Renal pelvis (tissue), 12 donors: ENCODE measurements at places on chromosomes 5 and 9.

GRCh38 chr5:19322716-19323485 lies 665.1 kb downstream of the CDH18 start:
- DNase-seq = no peak

- DNase-seq = no peak
These were observed 97.9 kb downstream of the SV2C start for GRCh38 chr5:76180814-76181805.

- no peak for DNase-seq
These were observed 50.1 kb upstream of the TTC39B start for GRCh38 chr9:15357050-15357653.

DNA sequence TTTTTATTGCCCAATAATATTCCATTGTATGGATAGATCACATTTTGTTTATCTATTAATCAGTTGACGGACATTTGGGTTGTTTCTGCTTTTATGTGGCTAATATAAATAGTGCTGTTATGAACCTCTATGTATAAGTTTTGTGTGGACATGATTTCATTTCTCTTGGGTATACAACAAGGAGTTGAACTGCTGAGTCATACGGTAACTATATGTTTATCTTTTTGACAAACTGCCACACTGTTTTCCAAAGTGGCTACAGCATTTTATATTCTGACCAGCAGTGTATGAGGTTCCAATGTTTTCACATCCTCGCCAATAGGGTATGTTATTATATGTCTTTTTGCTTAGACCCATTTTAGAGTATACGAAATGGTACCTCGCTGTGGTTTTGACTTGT lies 264.3 kb downstream of the RFX3 start:
- DNase-seq = no peak

DNA sequence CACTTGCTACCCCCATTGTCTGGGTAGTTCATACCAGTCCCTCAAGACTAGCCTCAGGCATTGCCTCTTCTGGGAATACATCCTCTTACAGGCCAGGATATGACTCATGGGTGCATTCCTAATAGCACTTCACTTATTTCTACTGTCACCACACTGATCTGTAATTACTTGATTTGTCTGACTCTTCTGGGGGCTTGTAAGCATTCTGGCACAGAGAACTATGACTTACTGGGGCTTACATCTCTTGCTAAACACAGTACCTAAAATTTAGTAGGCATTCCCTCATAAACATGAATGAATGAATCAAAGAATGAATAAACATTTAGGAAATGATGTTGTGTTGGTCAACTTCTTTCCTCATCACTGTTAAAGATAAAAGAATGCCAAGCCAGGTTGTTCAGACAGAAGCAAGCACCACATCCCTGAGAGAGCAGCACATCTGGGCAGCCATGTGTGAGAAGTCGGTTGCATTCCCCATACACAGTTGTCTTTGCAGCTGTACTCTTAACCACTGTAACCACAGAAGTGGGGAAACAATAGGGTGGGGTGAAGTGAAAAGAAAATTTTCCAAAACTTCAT lies 27.6 kb downstream of the IL7R start:
- no peak for DNase-seq

GRCh38 chr5:38848637-38849036 lies 2.8 kb downstream of the OSMR start:
- DNase-seq = no peak

GRCh38 chr5:88207575-88207974 lies 61.1 kb downstream of the TMEM161B start:
- no peak for DNase-seq

DNA sequence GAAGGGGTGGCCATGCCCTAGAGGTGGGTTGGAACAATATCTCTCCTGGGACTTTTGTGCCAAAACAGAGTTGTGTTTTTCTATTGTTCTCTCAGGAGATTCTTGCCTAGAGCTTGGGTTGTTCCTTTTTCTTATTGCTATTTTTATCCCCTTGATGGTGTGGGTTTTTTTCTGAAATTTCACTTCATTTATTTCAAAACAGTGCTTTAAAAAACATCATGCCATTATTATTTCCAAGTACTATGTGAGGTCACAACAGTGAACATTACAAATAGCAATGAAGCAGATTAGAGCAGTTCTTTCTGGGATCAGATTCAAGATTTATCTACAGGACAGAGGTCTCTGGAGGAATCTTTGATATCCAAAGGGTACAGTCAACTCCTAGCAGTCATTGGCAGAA lies 76.6 kb downstream of the ACTBL2 start:
- DNase-seq = no peak

DNA sequence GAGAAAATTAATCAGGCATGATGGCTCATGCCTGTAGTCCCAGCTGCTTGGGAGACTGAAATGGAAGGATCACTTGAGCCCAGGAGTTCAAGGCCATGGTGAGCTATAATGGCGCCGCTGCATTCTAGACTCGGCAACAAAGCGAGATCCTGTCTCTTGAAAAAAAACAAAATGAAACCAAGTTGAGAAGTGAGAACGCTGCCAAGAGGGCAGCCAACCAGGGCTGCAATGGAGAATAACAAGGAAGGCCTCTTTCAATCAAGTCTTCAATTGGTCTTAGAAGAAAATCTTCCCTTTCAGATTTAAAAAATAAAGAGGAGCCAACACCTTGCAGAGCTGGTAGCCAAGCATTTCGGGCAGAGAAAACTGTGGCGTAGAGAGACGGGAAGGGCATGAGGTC lies 14.7 kb downstream of the KIAA1958 start:
- DNase-seq = no peak

- no peak for DNase-seq
These were observed 1.1 kb downstream of the LHX2 start for GRCh38 chr9:124012368-124013301.

GRCh38 chr5:3181671-3182070 lies 414.0 kb upstream of the IRX1 start:
- no peak for DNase-seq

DNA sequence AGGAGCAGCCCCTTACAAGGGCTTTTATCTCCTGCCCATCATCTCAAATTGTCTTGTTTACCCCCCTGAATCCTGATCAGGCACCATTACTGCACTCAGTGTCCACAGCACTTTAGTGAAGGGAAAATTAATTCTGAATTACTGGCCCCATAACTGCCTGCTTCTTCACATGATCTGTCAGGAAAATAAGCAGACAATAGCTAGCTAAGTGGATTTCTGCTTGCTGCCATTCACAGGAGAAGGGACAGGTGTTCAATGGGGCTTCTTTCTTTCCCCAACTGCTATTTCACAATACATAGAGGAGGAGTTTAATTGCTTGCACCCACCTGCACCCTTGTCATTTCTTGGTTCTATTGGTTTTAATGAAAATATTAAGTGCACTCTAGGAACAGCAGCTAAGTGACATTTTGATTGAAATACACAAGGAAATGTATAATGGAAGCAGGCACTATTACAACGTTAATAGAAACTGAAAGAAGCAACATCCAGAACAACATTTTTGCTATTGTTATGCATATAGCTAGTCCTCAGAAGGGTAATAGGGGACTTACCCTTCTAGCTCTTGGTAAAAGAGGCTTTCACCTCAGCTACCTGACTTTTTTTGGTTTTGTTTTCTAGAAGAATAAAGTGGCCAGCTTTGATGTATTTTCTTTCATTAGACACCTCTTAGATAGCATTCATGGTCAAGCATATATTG lies 599.3 kb upstream of the TLE4 start:
- no peak for DNase-seq

- DNase-seq = no peak
These were observed 60.7 kb downstream of the LHFPL2 start for GRCh38 chr5:78587775-78588291.

DNA sequence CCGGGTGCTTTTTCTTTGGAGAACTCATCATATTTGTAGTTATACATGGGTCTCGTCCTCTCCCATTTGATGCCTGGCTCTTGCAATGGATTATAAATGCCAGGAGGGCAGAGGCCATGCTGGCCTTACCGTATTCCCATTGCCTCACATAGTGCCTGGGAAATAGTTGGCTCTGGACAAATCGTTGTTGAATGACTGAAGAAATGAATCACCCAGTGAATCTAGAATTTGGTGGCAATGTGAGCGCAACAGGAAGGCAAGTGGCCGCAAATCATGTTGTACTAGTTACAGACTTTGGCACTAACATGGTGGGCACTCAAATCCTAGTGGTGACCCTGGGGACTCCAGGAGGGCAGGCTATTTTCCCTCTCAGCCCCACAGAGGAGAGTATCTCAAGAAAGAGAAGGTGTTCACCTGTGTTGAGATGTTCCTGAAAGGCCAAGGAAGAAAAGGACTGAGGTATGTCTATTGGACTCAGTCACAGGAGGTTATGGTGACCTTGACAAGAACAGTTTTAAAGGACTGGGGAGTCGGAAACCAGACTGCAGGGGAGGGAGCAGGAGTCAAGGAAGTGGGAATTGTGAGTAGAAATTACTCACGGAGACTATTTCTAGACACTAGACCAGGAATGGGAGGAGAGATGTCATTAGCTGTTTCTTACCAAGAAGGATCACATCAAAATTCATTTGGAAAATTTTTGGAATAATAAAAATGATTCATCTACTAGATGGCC lies 61.7 kb upstream of the COL15A1 start:
- DNase-seq = no peak

- DNase-seq = peak; percentile 42
These were observed 366.7 kb downstream of the GABRG2 start for GRCh38 chr5:162434281-162434680.

- no peak for DNase-seq
These were observed 179.1 kb downstream of the SLIT3 start for GRCh38 chr5:169121630-169122420.

- no peak for DNase-seq
These were observed 742.0 kb upstream of the RGMB start for GRCh38 chr5:98031496-98031895.

- no peak for DNase-seq
These were observed 20.1 kb downstream of the C5orf58 start for GRCh38 chr5:170252720-170253350.

DNA sequence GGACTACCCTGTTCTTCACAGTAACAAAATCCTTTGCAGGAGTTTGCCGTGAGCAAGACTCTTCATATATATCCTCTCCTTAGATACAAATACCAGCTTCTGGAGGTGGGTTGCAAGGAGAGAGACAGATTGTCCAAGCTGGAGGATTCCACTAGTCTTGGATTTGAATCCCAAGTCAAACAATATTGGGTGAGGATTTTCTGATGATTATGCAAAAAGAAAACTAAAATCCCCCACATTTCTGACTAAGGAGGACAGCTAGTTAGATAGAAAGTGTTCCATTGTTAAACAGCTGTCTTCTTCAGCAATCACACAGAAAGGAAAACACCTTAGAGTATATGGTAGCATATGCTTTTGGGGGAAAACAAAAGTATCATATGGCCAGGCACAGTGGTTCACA lies 54.2 kb downstream of the KLF4 start:
- DNase-seq = no peak

- no peak for DNase-seq
These were observed 29.7 kb upstream of the CDK5RAP2 start for GRCh38 chr9:120609636-120610035.

- DNase-seq = no peak
These were observed 180.4 kb downstream of the SEMA5A start for GRCh38 chr5:9365512-9365911.

GRCh38 chr5:140690941-140691924 lies at the start of the genes HARS1 and HARS2:
HARS1 (minus strand) TSS chr5:140691370; CDS start chr5:140691304, 66 bp downstream.
HARS2 (plus strand) TSS chr5:140691455; CDS start chr5:140691649, 194 bp downstream.
- peak; percentile 92 for DNase-seq

GRCh38 chr5:1594357-1595106 lies 70.8 kb upstream of the LPCAT1 start:
- peak; percentile 89 for DNase-seq

DNA sequence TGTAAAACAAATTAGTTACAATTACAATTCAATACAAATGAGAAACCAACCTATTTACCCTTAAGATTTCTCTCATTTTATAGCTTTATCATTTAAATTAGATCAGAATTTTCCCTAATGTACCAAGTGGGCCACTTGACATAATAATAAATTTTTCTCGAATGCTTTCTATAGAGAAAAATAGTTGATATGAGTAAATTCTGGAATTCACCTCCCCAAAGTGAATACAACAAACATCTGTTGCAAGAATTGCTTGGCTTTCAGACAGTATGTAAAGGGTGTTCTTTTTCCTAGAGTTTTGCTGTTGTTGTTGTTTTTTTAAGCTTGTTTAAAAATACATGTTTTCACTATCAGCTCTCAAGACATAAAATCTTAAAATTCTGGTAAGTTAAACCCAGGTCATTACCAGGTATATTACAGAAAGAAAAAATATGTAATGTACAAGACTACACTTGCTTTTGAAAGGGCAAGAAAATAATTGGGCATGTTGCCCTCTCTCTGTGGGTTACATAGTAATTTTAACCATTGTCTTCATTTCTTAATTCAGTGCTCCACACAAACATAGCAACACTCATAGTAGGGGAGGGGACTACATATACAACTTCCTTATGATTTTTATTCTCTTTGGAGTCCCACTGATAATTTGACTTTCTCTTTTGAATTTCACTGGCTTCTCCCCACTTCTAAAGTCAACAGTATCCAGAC lies 200.6 kb downstream of the ARL15 start:
- no peak for DNase-seq

GRCh38 chr5:141753971-141754713 lies 72.1 kb upstream of the ARAP3 start:
- DNase-seq = peak; percentile 77

GRCh38 chr5:158751961-158752655 lies 347.6 kb downstream of the EBF1 start:
- DNase-seq = no peak

DNA sequence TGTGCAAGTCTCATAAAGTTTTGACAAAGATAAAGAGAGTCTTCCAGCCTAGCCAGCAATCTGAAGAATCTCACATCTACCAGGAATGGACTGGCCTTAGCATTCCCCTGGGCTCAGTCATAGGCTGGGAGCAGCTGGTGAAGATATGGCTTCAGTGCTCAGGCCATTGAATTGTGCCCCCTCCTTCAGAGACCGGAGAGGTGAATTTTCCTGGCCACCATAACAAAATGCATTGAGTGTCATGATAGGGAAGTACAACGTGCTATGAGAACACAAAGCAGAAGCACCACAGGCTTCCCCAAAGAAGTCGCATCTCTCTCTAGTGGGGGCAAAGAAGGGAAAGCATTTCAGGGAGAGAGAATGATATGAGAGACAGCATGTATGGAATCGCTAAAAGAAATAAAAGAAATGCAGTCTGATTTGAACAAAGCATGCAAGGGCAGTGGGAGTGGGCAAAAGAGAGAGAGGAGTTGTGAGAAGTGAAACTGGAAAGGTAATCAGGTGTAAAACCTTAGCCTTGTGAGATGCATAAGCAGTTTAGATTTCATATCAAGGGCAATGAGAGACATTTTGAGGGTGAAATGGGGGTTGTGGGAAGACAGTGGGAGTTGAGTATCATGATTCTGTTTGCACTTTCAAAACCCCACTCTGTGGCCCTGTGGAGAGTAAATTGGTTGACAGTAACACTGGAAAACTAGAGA lies 57.1 kb upstream of the NMUR2 start:
- no peak for DNase-seq

GRCh38 chr9:129273136-129273895 lies 95.3 kb upstream of the IER5L start:
- DNase-seq = no peak
